ENCODE measurements at places on chromosomes 7 and 10. TPM values are rescaled to one million over a fixed set of nuclear protein-coding genes. Genes with fewer than 3 reads are reported as not detected.

ELN gene
- total RNA-seq = 5.6 TPM

WIPF3 gene
- total RNA-seq = 12.1 TPM

GRM3 gene
- 3.4 TPM for total RNA-seq

TLX1 gene
- not detected for total RNA-seq

BLNK gene
- not detected for total RNA-seq

TECPR1 gene
- 11.4 TPM for total RNA-seq

CTAGE4 gene
- 9.8 TPM for total RNA-seq

DNA sequence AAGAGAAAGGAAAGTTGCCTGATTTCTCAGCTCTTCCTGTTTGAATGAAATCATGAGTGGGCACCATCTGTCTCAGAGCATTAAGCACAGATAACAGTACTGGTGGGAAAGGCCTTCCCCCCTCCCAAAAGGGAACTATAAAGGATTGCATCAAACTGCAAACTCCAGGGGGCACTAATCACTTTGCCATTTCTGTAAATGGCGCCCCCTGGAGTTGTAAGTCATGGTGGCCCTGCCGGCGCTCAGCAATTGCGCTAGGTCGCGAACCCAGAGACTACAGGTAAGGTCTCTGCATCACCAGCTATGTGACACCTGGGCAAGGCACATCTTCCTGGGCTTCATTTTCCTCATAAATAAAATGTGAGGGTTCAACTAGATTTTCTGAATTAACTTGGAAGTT, 11.1 kb downstream of the LRRC4 start:
- DNase-seq = no peak
- H3K4me3 ChIP-seq = no peak overlapping the region

DNA sequence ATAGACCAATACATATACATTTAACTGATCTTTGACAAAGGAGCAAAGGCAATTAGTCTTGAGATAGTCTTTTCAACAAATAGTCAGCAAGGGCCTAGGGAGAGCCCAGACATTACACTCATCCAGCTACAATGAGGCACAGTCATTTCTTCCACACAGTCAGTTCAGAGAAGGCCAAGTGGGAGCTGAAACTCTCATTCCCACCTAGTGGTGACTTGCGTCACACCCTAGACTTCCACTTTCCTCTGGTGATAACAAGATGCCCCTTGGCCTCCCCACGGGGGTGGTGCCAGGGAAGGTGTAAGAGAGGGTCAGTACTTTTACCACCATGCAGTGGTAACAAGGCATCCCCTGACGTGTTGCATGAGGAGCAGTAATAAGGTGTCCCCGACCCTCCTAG, 8.0 kb downstream of the FRMPD2 start:
- no peaks in the 10 kb centered on the region for H3K4me1 ChIP-seq
- no peak overlapping the region for H3K4me3 ChIP-seq
- DNase-seq = peak; percentile 33
- H3K27me3 ChIP-seq = no peaks in the 10 kb centered on the region

DNA sequence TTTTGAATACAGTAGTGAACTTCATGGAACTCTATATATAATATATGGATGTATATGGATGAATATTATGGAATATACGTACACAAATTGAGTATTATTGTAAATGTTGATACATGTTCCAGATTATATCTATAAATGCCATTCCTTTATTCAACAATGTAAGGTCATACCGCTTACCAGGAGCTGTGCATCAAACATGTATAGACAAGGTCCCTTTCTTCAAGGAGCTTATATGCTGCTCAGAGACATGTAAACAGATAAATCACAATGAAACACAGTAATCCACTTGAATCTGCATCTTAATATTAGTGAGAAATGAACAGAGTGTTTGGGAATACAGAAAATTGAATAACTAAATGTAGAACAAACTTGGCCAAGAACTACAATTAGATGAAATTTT, 898 bp upstream of the SEM1 start:
- H3K4me1 ChIP-seq = peaks cover 2% of the 10 kb centered on the region
- no peak overlapping the region for H3K4me3 ChIP-seq
- no peaks in the 10 kb centered on the region for H3K36me3 ChIP-seq
- H3K27ac ChIP-seq = no peak overlapping the region
- no peak for DNase-seq

DNA sequence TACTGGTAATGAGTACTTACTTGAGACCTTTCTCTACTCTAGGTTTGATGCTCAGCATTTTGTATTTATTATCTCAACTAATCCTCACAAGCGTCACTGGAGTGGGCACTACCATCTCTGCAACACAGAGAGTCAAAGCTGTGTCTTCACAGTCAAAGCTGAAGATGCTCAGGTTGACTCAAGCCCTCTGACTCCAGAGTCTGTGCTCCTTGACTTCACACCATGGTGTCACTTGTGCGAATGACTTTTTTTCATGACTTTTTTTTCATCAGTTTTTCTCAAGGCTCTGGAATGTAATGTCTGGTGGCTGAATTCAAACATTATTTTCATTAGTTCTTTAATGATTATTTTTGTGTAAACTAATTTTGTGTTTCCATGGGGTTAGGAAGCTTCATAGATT, 30.4 kb upstream of the TARP start:
- no peak overlapping the region for H3K27ac ChIP-seq
- no peak overlapping the region for H3K4me3 ChIP-seq
- no peak for DNase-seq

DNA sequence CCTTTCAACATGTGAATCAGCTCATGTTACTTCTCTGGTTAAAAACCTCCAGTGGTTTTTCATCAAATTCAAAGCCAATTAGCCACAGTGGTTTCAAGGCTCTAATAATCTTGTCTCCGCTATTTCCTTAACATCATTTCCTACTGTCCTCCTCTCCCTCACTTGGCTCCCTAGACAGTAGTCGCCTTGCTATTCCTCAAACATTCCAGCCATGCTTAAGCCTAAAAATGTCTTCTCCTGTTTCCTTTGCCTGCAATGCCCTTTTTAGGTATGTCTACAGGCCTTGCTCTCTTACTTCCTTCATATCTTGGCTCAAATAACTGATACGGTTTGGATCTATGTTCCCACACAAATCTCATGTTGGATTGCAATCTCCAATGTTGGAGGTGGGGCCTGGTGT, 779.4 kb upstream of the LRRN3 start:
- DNase-seq = no peak
- no peaks in the 10 kb centered on the region for H3K4me1 ChIP-seq
- no peak overlapping the region for H3K4me3 ChIP-seq
- no peaks in the 10 kb centered on the region for H3K36me3 ChIP-seq
- H3K27me3 ChIP-seq = no peaks in the 10 kb centered on the region
- H3K27ac ChIP-seq = no peak overlapping the region

DNA sequence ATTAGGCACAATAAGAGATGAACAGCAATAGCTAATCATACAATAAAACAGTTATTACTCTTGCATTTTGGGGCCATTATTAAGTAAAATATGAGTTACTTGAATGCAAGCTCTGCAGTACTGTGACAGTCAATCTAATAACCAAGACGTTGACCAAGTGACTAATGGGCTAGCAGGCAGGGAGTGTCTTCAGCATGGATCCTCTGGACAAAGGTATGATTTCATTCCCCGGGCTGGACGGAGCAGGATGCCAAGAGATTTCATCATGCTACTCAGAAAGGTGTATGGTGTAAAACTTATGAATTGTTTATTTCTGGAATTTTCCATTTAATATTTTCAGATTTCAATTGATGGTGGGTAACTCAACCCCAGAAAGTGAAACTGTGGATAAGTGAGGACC, 80.9 kb downstream of the SHH start:
- H3K27me3 ChIP-seq = no peaks in the 10 kb centered on the region
- H3K27ac ChIP-seq = no peak overlapping the region

- no peaks in the 10 kb centered on the region for H3K4me1 ChIP-seq
- no peaks in the 10 kb centered on the region for H3K27me3 ChIP-seq
- no peak overlapping the region for H3K4me3 ChIP-seq
- DNase-seq = no peak
- no peaks in the 10 kb centered on the region for H3K36me3 ChIP-seq
Observed at GRCh38 chr7:134021836-134022235, 105.3 kb upstream of the LRGUK start.

DNA sequence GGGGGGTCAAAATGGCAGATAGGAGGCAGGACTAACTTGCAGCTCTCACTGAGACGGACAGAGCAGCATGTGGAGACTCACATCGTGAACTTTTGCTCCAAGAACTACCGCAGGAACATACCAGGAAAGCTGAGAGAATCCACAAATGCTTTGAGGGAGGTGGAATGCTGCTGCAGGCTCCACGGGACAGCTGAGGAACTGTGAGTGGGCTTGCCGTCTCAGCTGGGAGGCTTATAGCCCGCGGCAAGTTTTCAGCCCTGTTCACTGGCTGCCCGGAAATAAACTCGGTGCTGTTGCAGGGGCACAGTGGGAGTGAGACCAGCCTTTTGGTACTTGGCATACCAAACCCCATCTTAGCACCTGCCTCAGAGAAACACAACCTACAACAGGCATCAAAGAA, 19.1 kb upstream of the WDR11 start:
- H3K27me3 ChIP-seq = no peaks in the 10 kb centered on the region
- no peak overlapping the region for H3K27ac ChIP-seq
- no peak for DNase-seq

DNA sequence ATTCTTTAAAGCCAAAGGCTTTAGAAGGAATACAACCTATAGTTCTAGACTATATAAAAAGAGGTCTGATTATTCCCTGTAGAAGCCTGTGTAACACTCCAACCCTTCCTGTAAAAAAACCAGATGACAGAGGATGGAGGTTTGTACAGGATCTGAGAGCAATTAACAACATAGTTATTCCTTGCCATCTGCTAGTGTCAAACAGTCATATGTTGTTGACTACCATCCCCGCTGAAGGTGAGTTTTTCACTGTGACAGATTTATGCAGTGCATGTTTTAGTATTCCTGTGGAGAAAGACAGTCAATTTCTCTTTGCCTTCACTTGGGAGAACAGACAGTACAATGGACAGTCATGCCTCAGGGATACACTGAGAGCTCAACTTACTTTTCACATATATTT, 19.0 kb upstream of the SLC26A4 start:
- no peak overlapping the region for H3K4me3 ChIP-seq
- no peaks in the 10 kb centered on the region for H3K4me1 ChIP-seq
- H3K36me3 ChIP-seq = no peaks in the 10 kb centered on the region
- no peak overlapping the region for H3K27ac ChIP-seq

DNA sequence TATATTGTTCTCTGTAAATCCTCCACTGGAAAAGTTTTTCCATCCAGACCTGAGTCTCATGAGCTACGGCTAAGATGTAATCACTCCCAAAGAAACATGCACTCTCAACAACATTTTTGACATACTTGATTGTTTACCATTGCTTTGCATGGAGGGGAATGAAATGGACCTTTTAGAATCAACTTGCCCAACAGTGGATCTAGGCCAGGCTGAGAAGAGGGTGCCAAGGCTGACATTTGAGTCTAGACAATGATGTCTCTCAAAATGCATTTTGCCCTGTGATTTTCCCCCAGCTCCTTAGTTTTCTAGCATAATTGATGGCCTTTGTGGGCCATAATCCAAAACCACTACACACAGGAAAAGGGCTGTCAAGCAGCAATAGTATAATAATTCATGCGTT, 297.9 kb upstream of the KLF6 start:
- 0 out of 2 replicates have a peak, but pooled peaks cover 2% of the 10 kb centered on the region for H3K4me1 ChIP-seq
- DNase-seq = no peak
- no peak overlapping the region for H3K4me3 ChIP-seq
- no peaks in the 10 kb centered on the region for H3K27me3 ChIP-seq
- H3K27ac ChIP-seq = no peak overlapping the region

GRCh38 chr7:132846086-132846485, 235.8 kb downstream of the CHCHD3 start:
- no peak for DNase-seq
- no peaks in the 10 kb centered on the region for H3K4me1 ChIP-seq
- H3K27ac ChIP-seq = no peak overlapping the region
- H3K27me3 ChIP-seq = no peaks in the 10 kb centered on the region
- no peak overlapping the region for H3K4me3 ChIP-seq

- peaks cover 18% of the 10 kb centered on the region for H3K27me3 ChIP-seq
- H3K4me3 ChIP-seq = no peak overlapping the region
- peak; percentile 43 for DNase-seq
- H3K4me1 ChIP-seq = peaks cover 5% of the 10 kb centered on the region
- no peak overlapping the region for H3K27ac ChIP-seq
Observed at GRCh38 chr10:46558392-46559185, 2.1 kb upstream of the GPRIN2 start.

DNA sequence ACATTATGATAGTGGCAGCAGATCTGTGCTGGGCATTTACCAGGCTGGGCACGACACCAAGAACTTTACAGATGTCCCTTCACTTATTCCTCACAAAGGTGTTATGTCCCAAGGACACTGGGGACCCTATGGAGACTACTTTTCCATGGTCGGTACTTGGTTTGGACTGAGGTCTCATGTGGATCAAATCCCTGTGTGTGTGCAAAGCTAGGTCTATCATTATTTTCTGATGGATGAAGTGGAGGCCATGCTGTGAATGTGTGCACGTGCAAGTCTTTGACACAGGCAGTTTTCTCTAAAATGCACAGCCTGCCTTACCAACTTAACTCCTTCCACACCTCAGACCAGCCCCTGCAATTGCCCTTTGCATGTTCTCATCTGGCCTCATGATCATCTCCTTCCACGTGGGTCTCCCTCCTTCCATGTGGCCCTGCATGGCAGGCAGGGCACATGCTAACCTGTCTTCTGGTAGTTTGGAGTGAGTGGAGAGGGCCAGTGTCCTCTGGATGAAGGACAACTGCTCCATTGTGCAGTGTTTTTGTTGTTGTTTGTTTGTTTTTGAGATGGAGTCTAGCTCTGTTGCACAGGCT, 16.0 kb upstream of the ZNF273 start:
- DNase-seq = no peak
- no peaks in the 10 kb centered on the region for H3K36me3 ChIP-seq
- peaks cover 37% of the 10 kb centered on the region for H3K27me3 ChIP-seq
- H3K27ac ChIP-seq = no peak overlapping the region

GRCh38 chr10:60626037-60626436, 152.2 kb upstream of the CDK1 start:
- H3K27ac ChIP-seq = no peak overlapping the region
- H3K36me3 ChIP-seq = no peaks in the 10 kb centered on the region
- H3K27me3 ChIP-seq = no peaks in the 10 kb centered on the region
- no peak overlapping the region for H3K4me3 ChIP-seq

DNA sequence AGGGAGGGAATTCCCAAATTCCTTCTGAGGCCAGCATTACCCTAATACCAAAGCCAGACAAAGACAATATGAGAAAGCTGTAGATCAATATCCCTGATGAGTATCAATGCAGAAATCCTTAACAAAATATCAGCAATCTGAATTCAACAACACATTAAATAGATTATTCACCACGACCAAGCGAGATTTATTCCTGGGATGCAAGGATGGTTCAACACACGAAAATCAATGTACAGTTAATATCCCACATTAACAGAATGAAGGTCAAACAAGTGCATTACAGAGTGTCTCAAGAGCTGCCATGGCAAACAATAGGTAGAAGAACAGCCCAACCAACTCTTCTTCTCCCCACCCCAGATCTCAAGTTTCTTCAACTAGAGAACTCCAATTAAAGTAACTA, 6.1 kb downstream of the ECD start:
- no peak overlapping the region for H3K4me3 ChIP-seq
- no peak overlapping the region for H3K27ac ChIP-seq
- DNase-seq = no peak
- no peaks in the 10 kb centered on the region for H3K27me3 ChIP-seq
- peaks cover 13% of the 10 kb centered on the region for H3K36me3 ChIP-seq

- H3K4me1 ChIP-seq = peaks cover 11% of the 10 kb centered on the region
- no peaks in the 10 kb centered on the region for H3K27me3 ChIP-seq
- DNase-seq = peak; percentile 63
Observed at GRCh38 chr10:77846718-77847311, 79.7 kb downstream of the DLG5 start.
